ENCODE measurements at places on chromosomes 7 and 10. TPM values are rescaled to one million over a fixed set of nuclear protein-coding genes. Genes with fewer than 3 reads are reported as not detected.

DNA sequence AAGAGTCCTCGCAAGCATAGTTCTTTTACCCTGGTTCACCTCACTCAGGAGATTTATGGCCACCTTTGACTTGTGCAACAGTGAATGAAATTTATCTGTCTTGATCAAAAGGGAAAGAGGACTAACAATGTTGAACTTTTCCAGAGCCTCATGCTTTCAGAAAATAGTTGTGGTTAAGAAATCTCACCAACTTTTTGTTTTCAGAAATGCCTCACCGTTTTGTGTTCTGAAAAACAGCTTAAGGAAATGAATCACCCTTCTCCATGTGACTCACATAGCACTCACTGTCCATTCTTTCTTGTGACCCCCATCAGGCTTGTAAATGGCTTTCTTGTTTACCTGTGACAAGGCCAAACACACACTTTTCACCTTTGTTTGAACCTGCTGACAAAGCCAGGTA lies 148.6 kb upstream of the FAM3C start:
- DNase-seq = no peak

GRCh38 chr7:86790383-86790782 lies 146.7 kb downstream of the GRM3 start:
- DNase-seq = no peak

DNA sequence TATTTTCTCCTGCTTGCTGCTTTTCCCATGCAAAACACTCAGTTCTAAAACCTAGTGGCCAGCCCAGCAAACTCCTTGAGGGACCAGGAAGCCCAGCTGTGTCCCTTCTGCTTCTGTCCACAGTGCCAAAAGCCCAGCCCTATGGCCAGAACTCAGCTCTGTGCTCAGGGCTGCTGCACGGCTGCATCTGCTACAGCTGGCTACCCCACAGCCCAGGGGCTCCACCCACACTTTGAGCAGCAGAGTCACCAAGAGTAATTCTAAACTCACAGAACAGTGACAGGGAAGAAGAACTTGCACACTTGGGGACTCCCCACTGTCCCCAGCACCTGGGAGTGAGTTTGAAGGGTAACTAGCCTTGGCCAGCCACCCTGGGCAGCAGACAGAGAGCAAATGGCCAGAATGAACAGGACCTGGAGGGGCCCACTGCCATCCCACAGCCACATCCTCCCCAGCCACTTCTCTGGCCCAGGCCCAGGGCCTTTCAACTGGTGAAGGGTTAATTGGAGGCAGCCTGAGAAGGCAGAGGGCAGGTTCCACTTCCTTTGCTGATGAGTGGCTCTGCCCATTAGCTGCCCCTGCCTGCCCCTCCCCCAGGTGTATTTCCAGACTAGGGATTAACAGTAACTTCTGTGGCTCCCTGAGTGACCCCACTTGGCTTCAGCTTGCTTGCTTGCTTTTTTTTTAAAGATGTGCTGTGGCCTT lies 28.1 kb upstream of the TRIM8 start:
- no peak for DNase-seq

GRCh38 chr7:28136420-28136819 lies 44.2 kb downstream of the JAZF1 start:
- DNase-seq = no peak

- DNase-seq = no peak
These were observed 93.1 kb upstream of the PDE1C start for GRCh38 chr7:32163141-32163806.

GRCh38 chr10:92124020-92124419 lies 166.9 kb downstream of the CPEB3 start:
- DNase-seq = no peak

- no peak for DNase-seq
These were observed 341.9 kb downstream of the PTPRN2 start for GRCh38 chr7:158245724-158246041.

DNA sequence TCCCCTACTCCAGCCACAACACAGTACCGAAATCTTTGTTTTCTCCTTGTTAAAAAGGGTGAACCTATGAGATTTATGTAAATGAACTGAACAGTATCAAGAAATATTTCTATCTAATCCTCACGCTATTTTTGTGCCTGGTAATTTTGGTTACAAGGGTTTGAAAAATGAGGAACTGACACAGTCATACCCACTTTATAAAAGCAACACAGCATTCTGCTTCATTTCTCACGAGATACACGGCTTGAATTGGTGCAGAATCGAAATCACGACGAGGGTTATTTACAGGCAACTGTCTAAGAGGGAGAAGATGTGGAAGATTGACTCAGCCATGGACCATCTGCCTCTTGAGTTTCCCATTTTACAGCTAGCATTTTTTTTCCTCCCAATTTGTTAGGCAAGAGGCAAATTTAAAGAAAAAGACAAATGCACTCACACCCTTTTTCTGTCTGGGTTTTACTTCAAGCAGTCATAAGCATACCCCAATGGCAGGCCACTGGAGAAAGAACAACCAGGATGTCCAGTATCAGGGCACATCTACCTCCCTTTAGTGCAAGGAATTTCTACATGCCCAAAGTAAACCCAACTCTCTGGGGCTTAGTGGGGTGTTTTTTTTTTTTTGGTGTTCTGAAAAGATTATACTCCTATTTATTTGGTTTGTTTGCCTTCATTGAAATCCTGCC lies 108.1 kb downstream of the ITGB8 start:
- no peak for DNase-seq

The LRRD1 gene
- not detected for total RNA-seq

DNA sequence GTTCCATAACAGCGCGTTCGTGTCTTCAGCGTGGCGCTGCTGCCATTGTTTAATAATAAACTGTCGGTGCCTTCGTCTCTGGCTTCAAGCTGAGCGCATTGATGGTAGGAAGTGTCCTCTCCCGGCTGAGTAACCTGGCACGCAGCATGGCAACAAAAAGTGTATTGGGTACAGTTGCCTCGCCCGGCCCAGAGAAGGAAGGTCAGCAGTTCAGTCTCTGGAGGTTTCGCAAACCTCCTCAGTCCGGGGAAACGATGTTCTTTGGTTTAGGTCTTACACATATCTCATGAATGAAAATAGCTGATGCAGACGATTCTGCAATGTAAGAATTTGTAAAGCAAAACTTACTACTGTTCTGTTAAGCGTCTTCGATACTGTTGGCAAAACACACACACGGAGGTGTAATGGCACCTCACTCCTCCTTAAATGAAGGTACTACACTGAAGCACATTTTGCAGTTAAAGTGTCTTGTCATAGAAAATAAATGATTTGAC lies 739 bp upstream of the CCDC186 start:
- no peak for DNase-seq

DNA sequence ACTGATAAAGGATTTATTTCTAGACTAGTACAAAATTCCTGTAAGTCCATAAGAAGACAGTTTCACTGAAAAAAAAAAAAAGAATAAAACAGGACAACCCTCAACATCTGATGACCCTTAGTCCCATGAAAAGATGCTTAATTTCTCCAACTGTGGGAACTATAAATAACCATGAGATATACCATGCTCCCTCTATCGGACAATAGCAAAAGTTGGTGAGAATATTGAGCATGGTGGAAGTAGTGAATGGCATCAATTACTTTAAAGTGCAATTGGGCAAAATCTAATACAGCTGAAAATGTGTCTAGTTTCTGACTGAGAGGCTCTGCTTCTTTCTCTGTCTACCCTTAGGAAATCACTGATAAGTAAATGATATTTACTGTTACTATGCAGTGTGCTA lies 348.8 kb downstream of the SUGCT start:
- no peak for DNase-seq
